ENCODE measurements at places on chromosomes 6 and 20.

- DNase-seq = no peak
These were observed 81.7 kb downstream of the DNAH8 start for GRCh38 chr6:38796850-38797249.

GRCh38 chr6:4776493-4777393 lies 539 bp downstream of the CDYL start:
- peak; percentile 78 for DNase-seq

DNA sequence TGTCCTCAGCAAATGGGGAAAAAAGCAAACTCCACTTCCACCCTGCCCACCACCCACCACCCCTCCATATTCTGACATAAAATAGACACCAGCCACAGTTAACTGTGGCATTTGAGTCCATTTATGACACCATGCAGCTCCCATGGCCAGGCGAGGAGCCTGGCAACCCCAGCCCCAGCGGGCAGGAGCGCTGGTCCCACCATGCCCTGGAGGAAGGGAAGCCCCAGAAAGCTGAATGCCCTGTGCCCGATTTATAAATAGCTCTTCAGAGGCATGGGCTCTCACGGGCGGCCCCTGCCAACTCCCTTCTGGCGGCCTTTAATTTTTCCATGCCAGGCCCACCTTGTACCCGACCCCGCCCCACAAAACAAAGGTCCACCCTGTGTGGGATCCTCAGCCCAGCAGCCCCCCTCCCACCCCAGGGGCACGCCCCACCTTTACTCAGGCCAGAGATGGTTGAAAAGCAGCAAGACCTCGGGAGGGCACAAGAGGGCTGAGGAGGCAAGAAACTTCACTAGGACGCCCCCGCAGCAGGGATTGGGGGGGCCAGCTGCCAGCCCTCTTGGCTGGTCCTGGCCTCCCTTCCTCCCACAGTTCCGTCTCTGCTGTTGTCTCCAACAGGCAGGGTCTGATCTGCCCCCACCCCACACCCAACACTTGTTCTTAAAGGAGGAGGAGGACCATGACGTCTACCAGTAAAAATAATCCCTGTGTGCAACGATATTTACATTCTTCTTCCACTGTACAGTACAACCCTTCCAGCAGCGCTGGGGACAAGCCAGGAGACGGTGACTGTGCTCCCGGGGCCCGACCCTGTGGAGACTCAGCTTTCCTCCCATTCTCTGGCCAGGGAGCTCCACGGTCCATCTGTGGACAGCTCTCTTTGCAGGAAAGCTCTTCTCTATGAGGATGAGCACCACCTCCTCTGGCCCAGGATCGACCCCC lies 115.6 kb upstream of the CDYL start:
- no peak for DNase-seq

GRCh38 chr6:143595251-143596036 lies 82.3 kb upstream of the PHACTR2 start:
- DNase-seq = no peak

- DNase-seq = no peak
These were observed 44.9 kb upstream of the SCML4 start for GRCh38 chr6:107868867-107869611.

DNA sequence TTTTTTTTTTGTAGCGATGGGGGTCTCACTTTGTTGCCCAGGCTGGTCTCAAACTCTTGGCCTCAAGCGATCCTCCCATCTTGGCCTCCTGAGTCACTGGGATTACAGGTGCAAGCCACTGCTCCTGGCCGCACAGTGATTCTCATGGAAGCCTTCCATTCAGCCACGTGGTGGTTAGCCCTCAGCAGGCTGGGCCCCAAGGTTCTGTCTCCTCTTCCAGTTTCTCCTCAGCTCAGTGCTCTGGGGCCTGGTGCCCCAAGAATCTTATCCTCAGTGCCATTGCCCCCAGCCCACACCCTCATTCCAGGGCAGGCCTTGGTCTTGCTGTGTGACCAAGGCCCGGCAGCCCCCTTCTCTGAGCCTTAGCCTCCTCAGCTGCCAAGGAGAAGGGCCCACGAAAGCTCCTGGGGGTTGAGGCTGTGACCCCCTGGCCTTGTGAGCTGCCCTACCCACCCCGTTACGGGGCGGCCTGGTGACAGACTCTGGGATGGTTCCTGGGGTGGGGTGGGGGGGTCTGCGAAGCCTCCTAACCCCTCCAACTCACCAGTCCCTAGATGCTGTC lies 16.4 kb downstream of the SRC start:
- peak; percentile 10 for DNase-seq

GRCh38 chr6:123803504-123804013 lies at the start of gene NKAIN2:
Gene NKAIN2 (plus strand): TSS chr6:123803865.
- DNase-seq = no peak

DNA sequence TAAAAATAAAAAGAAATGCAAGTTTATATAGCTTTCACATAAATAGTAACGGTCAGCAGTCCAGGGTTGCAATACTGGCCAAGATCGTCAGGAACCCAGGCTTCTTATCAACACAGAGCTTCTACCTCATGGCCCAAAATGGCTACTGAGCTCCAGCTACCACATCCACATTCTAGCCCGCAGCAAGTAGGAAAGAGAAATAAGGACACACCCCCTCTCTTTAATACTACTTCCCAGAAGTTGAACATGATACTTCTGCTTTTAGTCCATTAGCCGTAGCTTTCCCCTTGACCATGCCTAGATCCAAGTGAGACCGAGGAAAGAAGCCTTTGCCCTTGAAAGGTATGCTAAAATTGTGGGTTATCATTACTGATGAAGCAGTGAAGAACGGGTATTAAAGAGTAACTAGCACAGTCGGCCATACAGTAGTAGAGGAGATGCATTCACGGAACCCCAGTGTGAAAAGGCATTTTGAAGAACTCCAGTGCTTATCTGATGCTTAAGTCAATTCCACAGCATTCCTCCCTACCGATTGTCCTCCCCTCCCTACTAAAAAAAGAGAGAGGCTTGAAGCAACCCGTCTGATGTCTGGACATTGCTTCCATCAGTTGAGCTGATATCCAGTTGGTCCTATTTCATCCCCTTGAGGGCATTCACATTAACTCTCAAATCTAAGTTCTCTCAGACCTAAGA lies 226.9 kb upstream of the RREB1 start:
- no peak for DNase-seq

DNA sequence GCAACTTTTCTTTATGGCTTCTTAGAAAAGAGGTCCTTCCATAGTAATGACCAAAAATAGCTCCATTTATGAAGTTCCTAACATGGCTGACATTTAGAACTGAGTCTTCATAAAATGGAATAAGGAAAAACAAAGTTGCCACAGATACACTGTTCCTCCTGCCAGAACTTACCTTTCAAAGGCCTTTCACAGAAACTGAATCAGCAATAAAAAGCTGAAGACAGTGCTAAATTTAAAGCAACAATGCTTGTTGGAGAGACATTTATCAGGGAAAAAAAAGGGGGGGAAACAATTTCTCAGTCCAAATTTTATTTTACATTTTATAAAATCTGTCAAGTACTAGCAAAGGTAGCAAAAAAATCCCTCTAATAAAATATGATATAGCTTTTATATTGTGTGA lies 17.3 kb downstream of the DEK start:
- no peak for DNase-seq

- DNase-seq = no peak
These were observed 2.0 kb downstream of the TTLL9 start for GRCh38 chr20:31872406-31872805.

DNA sequence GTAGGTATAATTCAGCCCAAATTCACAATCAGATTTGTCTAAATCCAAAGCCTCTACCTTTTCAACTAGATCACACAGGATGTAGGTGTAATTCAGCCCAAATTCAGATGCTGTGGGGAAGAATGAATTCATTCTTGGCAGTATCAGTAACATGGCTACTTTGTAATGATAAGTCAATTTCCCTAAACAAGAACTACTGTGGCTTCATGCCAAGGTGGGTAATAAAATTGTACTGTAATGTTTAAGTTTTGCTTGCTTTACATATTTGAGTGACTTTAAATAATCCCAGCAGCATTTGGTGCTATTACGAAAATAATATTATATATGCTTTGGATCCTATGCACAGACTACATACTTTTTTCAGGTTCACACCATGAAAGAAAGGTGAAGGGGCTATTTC lies 239.1 kb downstream of the HDGFL1 start:
- DNase-seq = no peak

GRCh38 chr6:34570066-34570833 lies 14.1 kb upstream of the SPDEF start:
- DNase-seq = no peak

- DNase-seq = no peak
These were observed 187.9 kb upstream of the GMDS start for GRCh38 chr6:2433266-2433665.

- DNase-seq = no peak
These were observed 27.6 kb downstream of the DCDC2 start for GRCh38 chr6:24330137-24330732.

DNA sequence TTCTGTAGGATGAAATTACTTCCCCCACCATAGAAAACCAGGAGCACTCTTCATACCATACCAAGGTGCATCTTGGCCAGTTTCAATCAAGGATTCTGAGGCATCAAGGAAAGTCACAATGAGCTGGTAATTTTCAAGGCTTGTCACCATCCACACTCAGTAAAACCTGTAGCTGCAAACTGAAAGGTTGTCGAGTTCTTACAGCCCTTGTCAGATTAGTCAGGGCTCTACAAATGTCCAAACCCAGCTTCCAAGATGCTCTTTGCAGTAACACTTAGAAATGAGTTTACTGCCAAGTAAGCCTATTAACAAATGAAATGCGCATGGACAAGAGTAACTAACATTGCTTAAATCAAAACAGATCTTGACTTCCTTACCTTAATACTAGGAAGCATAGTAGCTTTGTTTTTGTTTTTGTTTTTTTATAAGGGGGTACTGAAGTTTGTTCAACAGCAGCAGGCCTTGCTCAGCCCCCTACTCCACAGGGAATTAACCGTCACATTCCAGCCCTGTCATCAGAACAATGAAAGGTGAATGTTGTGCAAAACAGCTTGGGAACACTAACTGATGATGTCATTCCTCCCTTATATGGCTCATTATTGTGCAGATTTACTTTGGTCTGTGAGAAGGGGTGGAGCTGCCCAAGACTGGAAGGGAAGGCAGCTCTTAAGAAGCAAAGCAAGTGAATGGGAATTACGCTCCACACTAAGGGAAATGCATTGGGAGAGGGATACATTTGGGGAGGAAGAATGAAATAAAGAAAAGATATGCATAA lies 49.9 kb upstream of the TMEM30A start:
- peak; percentile 26 for DNase-seq

- DNase-seq = peak; percentile 83
These were observed 8.8 kb downstream of the DUSP15 start for GRCh38 chr20:31861385-31862156.

DNA sequence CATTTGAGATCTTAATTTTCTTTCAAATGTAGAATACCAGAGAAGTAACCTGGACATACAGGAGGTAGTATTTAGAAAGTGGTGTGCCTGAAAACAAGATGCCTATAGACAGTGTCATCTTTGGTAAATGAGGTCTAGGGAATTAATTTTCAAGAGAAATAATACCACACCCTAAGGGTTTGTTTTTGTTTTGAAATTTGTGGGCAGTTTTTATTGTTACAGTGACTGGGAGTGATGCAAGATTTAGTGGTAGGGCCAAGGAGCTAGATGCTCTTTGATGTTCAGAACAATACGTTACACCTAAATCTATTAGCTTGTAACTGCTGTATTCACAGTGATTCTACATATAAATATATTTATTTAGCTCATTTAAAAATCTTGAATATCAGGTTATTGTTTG lies 856.5 kb upstream of the MAP3K7 start:
- no peak for DNase-seq

DNA sequence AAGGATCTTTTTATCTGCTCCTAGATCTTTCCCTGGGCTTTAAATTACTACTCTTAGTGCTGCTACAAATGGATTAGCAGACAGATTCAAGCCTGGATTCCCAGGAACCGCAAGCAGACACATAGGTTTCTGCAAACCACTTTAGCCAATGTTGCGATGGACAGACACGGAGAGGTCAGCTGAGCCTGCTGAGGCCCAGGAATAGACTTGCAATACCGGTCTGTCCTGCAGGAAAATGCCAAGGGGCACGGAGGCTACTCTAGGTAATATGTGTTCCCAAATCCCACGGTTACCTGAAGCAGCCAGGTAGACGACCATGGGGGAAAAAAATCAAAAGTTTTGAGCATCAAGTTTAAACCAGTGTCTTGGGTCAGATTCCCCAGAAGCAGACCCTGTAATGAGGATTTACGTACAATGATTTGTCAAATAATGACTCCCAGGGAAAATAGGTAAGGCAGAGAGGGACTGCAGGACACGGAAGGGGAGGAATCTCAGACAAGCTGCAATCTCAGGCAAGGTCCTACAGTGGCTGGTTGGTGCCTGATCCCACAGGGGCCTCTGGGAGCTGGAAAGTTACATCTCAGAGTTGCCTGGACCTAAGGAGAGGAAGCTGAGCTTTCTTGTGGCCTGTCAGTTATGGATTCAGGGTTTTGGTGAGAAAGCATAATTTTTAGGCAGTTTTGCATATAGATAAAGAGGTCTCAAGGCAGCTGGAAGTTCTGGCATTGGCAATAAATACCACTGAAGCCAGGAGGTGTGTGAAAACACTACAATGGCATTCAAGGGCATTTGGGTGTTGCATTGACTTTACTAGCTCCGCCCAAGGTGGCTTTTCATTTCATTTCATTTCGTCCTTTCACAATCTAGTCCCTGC lies 12.5 kb downstream of the OTOR start:
- DNase-seq = no peak

GRCh38 chr20:17657079-17657825 lies 24.8 kb downstream of the RRBP1 start:
- no peak for DNase-seq

- DNase-seq = no peak
These were observed 3.1 kb upstream of the RPS12 start for GRCh38 chr6:132811276-132811675.

- DNase-seq = no peak
These were observed 7.4 kb downstream of the GFOD1 start for GRCh38 chr6:13479971-13480434.

GRCh38 chr20:61544910-61545889 lies 293.1 kb downstream of the CDH4 start:
- no peak for DNase-seq

DNA sequence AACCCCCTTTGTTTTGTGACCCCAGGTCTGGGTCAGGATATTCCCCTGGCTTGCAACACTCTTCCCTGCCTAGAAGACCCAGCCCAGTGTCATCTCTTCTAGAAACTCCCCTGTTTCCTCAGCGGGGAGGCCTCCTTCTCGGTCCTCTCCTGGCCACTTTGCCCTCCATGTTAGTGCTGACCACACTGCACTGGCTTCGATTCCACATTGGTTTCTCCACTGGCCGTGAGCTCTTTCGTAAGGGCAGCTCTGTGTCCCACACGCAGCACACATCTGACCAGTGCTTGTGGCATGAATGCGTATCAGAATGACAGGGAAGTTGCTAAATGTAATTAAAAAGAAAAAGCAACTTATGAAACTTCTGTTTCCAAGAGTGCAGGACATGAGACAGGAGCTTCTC lies 49.4 kb upstream of the FNDC1 start:
- DNase-seq = no peak

DNA sequence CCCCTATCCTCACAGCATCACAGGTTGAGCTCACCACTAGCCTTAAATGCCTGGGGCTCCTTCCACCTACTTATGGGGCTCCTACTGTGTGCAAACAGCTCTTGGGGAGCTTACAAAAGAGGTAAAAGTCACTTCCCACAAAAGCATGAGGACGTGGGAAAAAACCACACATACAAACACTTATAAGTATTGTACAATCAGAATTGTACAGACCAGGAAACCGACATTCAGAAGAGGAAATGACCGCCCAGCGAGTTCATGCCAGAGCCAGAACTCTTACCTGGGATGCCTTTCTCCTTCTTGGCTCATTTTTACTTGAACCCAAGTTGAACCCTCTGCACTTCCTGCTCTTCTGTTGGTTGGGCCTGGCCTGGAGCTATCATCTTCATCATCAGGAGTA lies 6.3 kb upstream of the PPP1R16B start:
- DNase-seq = no peak
